ENCODE measurements at places on chromosomes 1 and 21. TPM values are rescaled to one million over a fixed set of nuclear protein-coding genes. Genes with fewer than 3 reads are reported as not detected.

DNA sequence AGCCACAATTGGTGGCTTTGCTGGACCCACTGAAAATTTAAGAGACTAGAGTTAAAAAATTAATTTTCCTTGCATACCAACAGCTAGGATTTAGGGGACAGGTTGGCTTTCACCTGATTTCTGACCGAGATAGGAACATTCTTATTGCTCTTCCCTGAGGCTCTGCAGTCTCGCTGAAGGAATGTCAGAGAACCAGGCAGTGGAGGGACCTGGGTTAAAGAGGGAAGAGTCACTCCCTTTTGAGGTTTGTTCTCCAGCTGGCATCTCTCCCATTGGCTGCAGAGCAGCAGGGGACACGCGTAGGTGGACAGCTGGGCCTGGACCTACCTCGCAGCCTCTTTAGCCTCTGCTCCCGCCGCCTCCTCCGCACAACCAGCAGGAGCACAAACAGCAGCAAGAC lies 207.5 kb downstream of the PCP4 start:
- no peak for DNase-seq

RHEX gene
- not detected for total RNA-seq

EFHD2 gene
- 88.0 TPM for total RNA-seq

MARK1 gene
- 6.6 TPM for total RNA-seq

- no peak for DNase-seq
These were observed 235.3 kb downstream of the FAF1 start for GRCh38 chr1:50724626-50725286.

USH2A gene
- total RNA-seq: not detected

GRCh38 chr1:229137271-229137670 lies 133.6 kb upstream of the RAB4A start:
- no peak for DNase-seq

- DNase-seq: no peak
These were observed 6.9 kb downstream of the DMAP1 start for GRCh38 chr1:44220001-44220751.

SPATA45 gene
- total RNA-seq: not detected

DNA sequence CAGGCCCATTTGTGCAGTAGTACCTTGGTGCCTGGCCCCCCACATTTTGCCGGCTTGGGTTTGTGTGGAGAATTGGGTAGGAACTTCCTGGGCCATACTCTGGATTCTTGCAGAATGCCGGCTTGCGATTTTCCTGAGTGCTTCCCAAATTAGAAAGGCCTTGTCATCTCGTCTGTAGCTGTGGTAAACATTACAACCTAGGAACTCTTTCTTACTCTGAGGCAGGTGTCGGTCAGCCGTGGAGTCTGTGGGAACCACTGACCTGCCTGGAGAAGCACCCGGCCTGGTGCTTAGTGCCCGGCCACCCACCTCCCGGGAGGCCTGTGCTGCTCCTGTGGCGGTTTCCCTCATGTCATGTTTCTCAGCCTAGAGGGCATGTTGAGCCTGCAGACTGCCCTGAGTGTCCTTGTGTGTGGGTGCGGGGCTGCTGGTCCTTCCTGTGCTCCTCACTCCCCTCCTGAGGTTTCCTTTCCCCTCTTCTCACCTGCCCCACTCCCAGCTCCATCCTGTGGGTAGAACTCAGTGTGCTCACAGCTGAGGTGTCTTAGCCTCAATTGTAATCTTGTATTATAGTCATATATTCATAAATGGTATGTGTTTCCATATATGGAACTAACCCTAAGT lies 64.7 kb downstream of the S100B start:
- no peak for DNase-seq

DNA sequence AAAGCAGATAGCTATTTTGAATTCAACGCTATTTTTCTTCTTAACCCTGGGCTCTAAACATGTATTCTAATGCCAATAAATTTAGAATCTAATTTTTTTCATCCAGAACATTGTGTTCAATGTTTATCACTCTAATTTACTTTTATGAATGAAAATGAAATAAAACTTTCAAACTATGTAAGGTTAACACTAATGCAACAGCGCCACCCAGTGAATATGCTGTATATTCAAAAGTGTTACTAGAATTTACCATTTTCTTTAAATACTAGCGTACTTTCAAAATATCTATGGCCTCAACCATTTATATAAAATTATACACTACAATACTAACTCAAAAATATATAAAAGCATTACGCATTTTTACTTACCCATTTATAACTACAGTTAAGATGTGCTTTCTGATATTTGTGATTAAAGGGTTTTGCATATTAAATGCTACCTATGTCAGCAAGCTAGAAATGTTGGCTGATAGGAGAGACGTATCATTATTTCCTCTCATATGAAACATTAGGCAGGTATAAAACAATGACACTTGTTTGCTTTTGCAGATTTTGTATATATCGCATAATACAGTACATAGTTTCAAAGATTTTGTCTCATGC lies 5.9 kb upstream of the NUF2 start:
- peak; percentile 25 for DNase-seq

KCNK1 gene
- 12.7 TPM for total RNA-seq

TTC24 gene
- total RNA-seq: not detected

- DNase-seq: peak; percentile 42
These were observed 6.7 kb downstream of the WNT2B start for GRCh38 chr1:112515311-112516009.

GRCh38 chr1:202213361-202214088 lies 19.9 kb downstream of the LGR6 start:
- peak; percentile 49 for DNase-seq

ARMH1 gene
- total RNA-seq: not detected

DNA sequence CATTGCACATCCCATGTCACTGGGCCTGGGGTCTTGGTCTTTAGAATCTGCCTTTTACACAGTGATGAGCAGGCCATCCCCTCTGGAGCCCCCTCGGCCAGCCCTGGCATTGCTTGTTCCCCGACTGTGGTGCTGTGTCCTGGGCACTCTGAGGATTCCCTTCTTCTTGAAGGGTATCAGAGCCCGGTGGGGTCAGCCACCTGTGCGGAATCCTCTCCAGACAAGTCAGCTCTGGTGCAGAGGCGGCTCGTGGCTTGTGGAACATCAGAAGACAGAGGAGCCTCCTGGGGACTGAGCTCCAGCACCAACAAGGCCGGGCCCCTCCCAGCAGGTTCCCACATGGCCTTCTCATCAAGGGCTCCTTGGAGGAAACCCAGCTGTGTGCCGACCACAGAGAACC lies 57.9 kb upstream of the AJAP1 start:
- DNase-seq: no peak

DNA sequence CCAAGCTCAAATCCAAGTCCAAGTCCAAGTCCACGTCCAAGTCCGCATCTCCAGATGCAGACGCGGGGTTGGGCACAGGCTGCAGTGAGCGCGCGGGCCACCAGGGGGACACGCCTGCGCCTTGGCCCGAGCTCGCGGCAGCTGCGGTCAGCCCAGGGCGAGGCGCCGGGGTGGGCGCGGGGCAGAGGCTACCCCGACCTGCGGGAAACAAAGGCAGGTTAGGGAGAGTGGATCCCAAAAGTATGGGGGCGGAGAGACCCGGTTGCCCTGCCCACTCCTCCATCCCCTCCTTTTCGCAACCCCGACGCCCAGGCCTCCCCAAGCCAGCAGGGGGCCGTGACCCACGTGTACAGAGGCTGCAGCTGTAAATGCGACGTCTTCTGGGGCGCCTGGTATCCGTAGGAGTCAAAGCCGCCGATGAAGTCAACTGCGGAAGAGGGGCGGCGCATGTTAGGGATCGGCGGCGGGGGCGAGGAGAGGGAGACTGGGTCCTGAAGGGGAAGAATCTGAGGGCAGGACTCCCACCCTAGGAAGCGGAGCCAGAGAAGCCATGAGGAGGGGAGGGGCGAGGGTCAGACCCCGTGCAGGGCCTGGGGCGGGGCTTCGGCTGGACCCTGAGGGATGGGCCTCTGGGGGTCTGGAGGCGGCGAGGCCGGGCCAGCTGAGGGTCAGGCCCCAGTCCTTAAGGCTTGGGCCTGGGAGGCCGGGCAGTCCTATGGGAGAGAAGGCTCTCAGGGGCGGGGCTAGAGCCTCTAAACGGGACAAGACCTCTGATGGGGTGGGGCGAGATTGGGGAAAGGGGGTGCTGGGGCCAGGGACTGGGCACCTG lies 58.0 kb downstream of the NKAIN1 start:
- DNase-seq: peak; percentile 73

GRCh38 chr1:150511551-150511950 lies 3.6 kb downstream of the ECM1 start:
- DNase-seq: no peak

- DNase-seq: peak; percentile 11
These were observed 401.5 kb downstream of the DSCAM start for GRCh38 chr21:40445349-40445921.

PKP1 gene
- total RNA-seq: 0.34 TPM

DNA sequence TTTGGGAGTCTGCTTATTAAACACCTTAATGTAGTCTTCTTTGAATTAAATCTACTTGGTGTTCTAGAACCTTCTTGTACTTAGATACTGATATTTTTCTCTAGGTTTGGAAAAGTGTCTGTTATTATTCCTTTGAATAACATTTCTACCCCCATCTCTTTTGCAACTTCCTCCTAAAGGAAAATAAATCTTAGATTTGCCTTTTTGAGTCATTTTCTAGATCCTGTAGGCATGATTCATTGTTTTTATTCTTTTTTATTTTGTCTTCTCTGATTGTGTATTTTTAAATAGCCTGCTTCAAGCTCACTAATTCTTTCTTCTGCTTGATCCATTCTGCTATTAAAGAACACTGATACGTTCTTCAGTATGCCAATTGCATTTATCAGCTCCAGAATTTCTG lies 155.9 kb upstream of the NEGR1 start:
- no peak for DNase-seq

- no peak for DNase-seq
These were observed 5.2 kb downstream of the NCF2 start for GRCh38 chr1:183585038-183585437.

C1orf185 gene
- not detected for total RNA-seq

IL19 gene
- not detected for total RNA-seq

GRCh38 chr1:6858596-6858995 lies 73.3 kb downstream of the CAMTA1 start:
- no peak for DNase-seq

GRCh38 chr1:80594013-80594412 lies 1206.7 kb upstream of the ADGRL2 start:
- no peak for DNase-seq

GRCh38 chr1:110440877-110441276 lies 10.1 kb upstream of the PROK1 start:
- no peak for DNase-seq

AQP10 gene
- total RNA-seq: not detected

DNA sequence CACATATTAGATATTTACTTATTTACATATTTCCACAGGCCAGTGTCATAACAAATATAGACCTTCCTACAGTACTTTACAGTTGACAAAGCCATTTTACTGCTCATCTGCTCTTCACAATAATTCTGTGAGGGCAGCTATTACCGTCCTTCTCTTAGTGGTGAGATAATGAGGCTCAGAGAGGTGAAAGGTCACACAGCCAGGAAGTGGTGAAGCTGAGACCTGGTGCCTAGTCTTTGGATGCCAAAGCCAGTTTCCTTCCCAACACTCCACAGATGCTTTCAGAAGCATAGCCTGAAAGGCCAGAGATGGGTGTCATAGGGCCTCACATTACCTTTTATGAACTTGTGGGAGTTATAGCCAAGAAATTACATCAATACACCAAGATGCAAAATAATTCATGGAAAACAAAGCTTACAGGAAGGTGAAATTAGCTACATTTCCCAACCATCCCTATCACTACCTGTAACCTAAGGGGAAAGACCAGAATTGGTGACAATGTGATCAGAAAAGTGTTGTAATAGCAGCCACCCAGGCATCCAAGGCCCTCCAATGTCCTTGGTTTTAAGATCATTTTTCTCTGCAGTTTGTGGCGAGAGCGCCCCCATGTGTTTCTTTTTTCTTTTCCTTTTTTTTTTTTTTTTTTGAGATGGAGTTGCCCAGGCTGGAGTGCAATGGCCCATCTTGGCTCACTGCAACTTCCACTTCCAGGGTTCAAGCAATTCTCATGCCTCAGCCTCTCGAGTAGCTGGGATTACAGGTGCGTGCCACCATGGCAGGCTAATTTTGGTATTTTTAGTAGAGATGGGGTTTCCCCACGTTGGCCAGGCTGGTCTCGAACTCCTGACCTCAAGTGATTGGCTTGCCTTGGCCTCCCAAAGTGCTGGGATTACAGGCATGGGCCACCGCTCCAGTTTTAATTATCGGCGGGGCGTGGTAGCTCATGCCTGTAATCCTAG lies 26.5 kb upstream of the RPL11 start:
- DNase-seq: peak; percentile 33

PLA2G2D gene
- total RNA-seq: not detected

DNA sequence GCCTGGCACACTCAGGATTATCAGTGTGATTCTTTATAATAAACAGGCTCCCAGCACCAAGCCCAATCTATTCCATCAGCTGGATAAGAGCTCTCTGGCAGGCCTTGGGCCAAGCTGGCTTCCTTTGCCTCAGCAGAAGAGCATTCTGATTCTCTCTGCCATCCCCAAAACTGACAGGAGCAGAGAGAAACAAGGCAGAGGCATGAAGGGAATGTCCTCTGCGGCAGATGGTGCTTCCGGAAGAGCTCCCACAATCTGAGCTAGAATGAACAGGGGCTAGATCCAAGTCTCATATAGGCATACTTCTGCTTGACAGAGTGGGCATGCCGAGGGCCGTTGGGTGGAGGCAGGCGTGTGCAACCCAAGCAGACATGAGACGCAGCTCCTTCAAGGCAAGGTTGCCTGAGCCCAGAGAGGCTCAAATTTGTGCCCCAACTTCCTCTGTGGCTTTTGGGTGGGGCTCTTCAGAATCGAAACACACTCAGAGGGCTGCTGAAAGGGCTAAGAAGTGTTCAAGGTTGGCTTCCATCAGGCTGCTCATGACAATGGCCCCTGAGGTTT lies 4.0 kb downstream of the CAPN2 start:
- no peak for DNase-seq

GRCh38 chr1:230174471-230175162 lies 107.6 kb downstream of the GALNT2 start:
- no peak for DNase-seq

DNA sequence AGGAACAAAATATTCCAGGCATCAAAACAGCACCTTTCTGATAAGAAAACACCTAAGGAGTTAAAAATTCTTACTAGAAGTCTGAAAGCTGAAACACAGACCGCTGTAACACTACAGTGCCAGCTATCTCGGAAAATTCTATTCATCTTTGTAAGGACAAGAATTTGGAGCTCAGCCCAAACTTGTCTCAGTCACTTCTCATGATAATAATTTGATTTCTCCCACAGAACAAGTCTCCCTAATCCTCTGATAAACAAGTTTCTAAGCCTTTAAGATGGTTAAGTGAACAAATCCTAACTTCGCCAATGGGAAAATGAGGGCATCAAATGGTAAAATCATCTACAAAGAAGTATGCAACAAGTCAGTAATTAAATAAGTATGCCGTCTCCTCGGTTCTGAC lies 59.9 kb downstream of the SIPA1L2 start:
- DNase-seq: no peak

- peak; percentile 41 for DNase-seq
These were observed 51.7 kb upstream of the DUSP10 start for GRCh38 chr1:221793439-221794078.

GPR25 gene
- not detected for total RNA-seq

DNA sequence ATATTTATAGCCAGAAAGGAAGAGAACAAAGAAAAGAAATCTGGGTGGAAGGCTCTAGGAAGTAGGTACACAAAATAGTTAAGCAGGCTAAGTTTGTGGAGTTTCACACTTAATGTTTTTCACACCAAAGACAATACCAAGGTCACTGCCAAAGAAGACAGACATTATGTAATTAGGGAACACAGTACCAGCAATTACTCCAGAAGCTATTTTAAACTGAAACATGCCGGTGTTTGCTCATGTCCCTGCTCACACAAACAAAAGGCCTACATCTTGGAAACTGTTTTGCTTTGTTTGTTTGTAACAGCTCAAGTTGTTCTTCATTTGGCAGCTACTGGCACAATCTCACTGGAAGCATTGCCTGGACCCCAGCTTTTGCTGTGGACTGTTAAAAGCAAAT lies 88.5 kb upstream of the DAB1 start:
- DNase-seq: no peak
